ENCODE measurements at places on chromosomes 6 and 20.

DNA sequence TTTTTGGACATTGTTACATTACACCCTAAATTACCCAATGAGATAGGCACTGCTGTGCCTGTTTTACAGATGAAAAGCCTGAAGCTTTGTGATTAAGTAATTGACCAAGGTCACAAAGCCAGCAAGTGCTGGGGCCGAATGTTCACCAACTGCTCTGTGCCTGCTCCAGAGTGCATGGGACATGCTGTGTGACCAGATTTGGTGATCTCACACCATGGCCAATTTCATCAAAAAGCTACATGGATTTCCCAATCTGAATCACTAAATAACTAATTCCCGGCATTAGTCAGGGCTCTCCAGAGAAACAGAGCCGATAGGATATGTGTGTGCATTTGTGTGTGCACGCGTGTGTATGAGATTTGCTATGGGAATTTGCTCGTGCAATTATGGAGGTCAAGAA is 228.3 kb upstream of the ECI2 start:
- no peak for DNase-seq

DNA sequence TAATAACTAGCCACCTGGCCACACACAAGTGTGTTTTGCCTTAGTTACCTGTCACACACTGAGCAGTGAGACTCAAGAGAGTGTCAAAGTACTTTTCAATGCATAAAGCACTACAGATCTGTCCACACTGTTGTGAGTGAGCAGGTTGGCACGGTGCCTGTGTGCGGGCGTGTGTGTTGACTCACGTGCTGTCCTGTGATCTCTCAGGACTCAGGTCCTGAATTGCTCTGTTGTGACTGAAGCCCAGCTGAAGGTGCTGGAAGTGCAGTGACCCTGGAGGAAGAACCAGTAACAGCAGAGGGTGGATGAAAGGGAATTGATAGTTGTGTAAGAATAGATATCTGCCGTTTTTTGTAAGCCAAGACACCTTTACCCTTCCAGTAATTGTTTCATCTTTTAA is 18.3 kb downstream of the SLC16A10 start:
- DNase-seq, result peak; percentile 8

- DNase-seq, result peak; percentile 26
Measured at GRCh38 chr6:107493158-107494057, 3.5 kb downstream of the SOBP start.

DNA sequence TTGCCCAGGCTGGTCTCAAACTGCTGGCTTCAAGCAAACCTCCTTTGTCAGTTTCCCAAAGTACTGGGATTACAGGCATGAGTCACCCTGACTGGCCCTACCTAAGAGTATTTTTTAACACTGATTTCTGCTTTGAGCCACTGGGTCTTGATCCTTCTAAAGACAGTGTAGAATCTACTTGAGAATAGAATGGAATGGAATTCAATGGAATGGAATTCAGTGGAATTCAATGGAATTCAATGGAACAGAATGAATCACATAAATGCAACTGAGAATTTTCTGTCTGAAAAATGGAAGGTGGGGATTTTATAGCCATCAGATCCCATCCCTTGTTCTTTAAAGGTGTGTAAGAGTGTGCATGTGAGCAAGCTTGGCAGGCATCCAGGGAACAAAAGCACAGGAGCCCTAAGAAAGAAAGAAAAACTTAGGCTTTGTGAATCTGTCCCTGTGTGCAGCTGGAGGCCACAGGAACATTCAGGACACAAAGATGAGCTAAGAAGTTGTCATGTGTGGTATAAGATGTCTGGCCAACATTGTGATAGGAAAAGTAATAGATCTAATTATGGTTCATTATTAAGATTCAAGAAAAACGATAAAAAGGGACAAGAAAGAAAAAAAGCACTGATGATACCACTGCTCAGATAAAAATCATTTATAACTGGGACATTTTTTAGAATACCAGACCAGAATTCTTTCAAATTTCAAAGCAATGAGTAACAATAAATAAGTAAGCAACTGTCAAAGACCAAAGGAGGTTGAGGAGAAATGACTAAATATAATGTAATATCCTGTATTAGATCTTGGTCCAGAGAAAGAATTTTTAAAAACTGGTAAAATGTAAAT is 681.0 kb upstream of the GJE1 start:
- DNase-seq, result peak; percentile 87

GRCh38 chr6:89035252-89036101 is 45.1 kb upstream of the PNRC1 start:
- peak; percentile 99 for DNase-seq

DNA sequence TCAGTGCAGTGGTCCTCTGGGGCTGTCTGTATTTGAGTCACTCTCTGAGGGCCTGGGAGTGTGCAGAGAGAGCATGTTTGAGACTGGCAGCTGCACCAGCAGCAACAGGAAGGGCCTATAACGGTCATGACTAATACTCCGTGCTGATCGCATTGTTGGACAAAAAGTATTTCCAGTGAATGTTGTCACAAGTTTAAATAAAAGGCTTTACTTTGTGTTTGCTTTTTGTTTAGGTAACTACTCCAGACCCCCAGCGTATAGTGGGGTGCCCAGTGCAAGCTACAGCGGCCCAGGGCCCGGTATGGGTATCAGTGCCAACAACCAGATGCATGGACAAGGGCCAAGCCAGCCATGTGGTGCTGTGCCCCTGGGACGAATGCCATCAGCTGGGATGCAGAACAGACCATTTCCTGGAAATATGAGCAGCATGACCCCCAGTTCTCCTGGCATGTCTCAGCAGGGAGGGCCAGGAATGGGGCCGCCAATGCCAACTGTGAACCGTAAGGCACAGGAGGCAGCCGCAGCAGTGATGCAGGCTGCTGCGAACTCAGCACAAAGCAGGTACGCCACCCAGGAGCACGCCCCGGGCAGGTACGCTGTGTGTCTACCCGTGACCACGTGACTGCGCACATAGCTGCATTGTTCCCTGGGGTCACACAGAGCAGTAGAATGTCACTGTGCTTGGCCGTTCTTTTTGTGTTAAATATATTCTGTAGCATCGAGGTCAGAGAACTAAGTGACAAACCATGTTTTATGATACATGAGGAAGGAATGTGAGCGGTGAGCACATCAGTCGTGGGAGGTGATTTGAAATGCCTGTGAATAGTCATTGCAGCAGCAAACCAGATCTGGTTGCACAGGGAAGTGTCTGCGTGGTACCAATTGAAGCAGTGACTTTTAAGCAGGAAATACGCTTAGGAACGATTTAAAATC is 174.7 kb downstream of the TMEM242 start:
- peak; percentile 93 for DNase-seq

GRCh38 chr6:154994836-154995253 is 270 bp upstream of the TIAM2 start:
- DNase-seq, result no peak

- no peak for DNase-seq
Measured at GRCh38 chr20:44253528-44253927, 6.4 kb downstream of the GDAP1L1 start.

DNA sequence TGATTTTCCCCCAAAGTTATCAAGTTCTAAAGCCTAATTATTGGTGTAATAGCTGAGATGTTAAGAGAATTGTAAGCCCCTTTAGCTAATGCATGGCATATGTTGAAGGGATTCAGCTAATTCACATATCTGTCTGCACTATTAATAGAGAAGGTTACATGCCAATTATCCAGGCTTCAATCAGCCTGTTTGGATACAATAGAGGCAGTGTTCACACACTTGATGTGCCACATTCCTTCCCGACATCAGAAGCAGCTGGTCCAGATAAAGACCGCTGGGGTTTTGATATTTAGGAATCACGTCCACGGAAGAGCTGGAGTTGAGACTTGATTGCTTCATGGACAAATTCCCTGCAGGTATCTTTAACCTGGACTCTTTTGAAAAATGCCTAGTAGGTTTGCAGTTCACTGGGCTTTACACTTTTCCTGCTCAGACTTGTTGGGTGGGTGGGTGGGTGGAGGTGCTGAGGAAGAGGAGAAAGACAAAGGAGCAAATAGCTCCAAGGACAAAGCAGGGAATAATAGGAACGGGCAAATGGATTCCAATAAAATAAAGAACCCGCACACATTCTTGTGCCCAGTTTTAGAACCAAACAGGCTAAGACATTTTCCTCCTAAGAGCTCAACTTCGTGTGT is 142.6 kb upstream of the ZNF217 start:
- DNase-seq, result peak; percentile 47

DNA sequence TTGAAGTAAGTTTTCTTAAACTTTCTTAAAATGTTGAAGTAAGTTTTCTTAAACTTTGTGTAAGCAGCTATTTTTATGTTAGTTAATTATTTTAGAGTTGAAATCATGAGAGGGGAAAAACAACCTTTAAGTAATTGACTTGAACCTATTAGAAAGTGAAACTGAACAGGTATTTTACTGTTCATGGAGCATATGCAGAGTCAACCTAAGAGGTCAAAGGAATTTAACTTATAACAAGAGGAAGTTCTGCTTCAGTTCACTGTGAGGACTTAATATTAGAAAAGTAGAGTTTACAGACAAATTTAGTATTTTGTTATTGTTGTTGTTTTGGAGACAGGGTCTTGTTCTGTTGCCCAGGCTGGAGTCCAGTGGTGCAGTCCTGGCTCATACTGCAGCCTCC is 38.0 kb downstream of the CDYL start:
- DNase-seq, result no peak

- no peak for DNase-seq
Measured at GRCh38 chr20:6611911-6612605, 155.4 kb upstream of the BMP2 start.

- no peak for DNase-seq
Measured at GRCh38 chr6:13655700-13656099, 40.6 kb downstream of the NOL7 start.

DNA sequence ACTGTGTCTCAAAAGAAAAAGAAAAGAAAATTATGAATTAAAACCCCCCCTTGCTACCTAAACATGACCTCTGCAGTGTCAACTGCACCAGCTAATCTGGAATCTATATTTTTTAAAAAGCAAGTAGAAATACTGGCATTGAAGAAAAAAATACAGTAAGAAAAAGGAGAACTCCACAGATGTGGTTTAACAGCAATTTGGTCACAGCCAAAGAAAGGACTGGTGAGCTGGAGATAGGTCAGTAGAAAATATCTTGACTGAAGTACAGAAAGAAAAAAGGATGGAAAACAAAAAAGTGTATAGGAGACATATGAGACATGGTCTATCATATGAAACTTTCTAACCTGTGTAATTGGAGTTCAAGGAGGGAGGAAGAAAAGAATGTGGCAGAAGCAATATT is 44.1 kb upstream of the ERVFRD-1 start:
- no peak for DNase-seq

GRCh38 chr6:2990248-2990931 is 9.3 kb upstream of the NQO2 start:
- DNase-seq, result no peak

- no peak for DNase-seq
Measured at GRCh38 chr20:45028424-45029136, 62.3 kb downstream of the STK4 start.

DNA sequence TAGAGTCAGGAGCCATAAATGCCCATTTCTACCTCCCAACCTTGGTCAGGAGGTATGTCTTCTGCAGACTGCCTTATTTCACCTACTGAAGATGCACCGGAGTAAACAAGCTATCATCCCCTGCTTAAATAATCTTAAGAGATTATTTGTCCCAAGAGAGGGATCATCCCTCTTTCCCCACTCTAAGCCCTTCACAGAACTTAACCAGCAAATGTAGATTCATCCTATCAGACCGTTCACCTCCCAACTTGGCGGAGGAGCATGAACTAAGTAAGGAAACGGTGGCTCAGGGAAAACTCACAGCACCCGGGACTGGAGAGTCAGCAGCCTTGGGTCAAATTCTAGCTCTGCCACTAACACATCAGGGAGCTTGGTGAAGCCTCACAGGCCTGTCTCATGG is 115.3 kb downstream of the TRERF1 start:
- no peak for DNase-seq

DNA sequence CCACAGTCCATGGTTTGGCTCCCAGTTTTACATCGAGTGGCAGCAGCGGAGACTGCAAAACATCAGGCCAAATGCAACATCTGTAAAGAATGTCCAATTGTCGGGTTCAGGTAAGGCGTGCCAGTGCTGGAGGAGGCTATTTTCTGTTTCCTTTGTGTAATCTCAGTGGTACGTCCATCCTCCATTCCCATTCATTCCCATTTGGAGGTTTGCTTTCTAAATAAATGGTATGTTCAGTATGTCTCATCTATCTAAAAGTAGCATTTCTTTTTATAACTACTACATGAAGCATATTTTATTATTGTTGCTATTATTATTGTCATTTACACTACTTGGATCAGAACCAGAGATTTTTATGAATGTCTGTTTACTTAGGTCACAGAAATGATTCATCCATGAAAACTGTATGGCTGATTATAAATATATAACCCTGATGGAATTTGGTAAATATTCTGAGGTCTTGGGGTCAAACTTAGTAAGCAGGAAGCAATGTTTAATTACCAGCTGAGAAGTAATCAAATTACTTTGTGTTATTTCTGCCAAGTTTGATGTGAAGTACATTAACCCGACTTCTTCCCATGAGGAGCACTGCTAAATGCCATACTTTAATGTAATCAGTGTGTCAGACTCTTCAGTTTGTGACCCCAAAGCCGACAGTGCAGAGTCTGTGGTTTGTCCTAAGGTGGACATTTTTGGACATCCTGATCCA is 512.9 kb downstream of the UTRN start:
- peak; percentile 61 for DNase-seq

GRCh38 chr6:13695252-13695651 is 16.4 kb downstream of the RANBP9 start:
- peak; percentile 45 for DNase-seq

- no peak for DNase-seq
Measured at GRCh38 chr20:12199703-12200102, 282.0 kb downstream of the BTBD3 start.

- peak; percentile 47 for DNase-seq
Measured at GRCh38 chr6:159110013-159110412, 59.2 kb upstream of the FNDC1 start.

DNA sequence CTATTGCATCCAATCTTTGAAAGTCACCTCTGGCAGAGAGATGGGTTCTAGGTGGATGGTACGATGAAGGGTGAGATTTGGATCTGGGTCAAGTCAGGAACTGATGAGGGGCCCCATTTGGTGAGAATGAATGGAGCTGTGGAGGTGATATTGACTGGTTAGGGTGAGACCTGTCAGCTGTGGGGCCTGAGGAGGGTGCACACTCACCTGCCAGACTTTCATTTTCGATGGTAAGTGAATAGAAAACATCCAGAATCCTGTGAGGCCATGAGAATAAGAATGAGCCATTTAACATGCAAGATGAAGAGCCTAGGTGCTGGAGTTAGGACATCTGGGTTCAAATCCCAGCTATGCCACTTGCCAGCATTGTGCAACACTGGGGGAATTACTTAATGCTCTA is 6.8 kb downstream of the SUN5 start:
- no peak for DNase-seq
